ENCODE measurements at places on chromosomes 5 and 9.

GRCh38 chr5:141523991-141524390 lies 35.1 kb downstream of the PCDHGC5 start:
- DNase-seq, result no peak

DNA sequence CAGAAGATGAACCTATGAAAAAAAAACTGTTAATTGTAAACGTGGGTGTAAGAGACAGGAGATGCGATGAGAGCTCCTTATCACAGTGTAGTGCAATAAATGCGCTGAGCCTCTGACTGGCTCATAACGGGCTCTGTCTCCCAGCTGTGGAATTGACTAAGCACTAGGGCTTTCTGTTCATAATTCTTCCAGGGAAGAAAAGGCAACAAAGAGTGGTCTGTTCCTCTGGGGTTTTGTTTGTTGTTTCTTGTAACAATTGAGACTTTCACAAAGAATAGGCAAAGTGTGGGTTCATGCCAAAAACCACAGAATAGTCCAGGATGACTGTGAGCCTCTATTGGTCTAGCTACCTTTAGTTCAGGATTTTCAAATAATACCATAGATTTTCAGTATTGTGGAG lies 39.4 kb downstream of the UBE2QL1 start:
- DNase-seq, result no peak

- no peak for DNase-seq
These were observed 26.2 kb downstream of the CARNMT1 start for GRCh38 chr9:75001719-75002421.

DNA sequence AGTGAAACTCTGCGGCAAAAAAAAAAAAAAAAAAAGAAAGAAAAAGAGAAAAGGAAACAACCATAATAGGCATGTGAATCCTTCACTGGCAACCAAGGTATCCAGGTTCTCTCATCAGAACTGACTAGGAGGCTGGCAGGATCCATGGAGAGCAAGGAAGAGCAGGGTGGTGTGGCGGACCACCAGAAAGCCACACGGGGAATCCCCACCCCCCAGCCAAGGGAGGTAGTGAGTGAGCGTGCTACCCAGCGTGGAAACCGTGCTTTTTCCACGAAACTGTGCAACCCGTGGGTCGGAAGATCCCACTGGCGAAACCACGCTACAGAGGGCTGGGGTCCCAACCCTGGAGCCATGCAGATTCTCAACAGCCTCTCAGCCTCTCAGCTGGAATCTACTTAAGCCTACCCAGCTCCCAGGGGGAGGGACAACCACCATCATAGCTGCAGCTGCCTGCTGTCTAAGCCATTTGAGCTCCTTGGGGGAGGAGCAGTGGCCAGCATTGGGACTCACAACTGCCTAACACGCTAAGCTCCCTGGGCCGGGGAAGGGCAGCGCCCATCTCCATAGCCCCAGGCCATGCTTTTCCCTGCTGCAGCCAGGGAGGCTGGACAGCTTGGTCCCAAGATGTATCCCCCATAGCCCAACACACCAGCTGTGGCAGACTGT lies 91.6 kb downstream of the PRELID2 start:
- no peak for DNase-seq

DNA sequence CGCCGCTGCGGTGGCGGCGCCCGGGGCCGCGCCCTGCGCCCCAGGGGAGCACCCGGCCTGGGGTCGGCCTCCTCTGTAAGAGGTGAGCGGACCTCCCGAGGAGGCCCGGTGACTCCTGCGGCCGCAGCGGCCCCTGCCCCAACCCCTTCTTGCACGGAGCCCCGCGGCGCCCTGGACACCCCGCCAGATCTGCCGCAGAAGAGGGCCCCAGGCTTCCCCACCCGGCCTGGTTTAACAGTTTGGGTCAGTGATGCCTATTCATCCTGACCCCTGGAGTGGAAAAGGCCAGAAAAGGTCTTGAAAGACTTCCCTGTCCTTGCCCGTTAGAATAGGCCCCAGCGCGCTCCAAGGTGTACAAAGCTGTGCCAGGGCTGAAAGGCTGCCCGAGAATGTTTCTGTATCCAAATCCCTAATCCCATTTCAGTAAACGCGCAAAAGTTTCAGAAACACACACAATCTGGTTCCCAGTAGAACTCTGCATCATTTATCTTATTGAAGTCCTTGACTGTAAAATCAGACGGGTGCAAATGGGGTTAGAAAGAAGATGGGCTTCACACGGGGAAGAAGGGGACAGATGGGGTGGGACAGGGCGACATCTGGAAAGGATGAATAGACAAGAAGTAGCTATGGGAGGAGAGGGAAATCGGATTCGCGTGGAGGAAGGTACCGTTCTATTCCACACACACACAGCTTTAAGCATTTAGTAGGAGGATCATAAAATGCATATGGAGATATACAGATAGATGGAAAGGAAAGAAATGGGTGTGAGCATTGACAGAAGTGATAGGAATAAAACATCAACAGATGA lies 1.1 kb upstream of the SSBP2 start:
- DNase-seq, result no peak

DNA sequence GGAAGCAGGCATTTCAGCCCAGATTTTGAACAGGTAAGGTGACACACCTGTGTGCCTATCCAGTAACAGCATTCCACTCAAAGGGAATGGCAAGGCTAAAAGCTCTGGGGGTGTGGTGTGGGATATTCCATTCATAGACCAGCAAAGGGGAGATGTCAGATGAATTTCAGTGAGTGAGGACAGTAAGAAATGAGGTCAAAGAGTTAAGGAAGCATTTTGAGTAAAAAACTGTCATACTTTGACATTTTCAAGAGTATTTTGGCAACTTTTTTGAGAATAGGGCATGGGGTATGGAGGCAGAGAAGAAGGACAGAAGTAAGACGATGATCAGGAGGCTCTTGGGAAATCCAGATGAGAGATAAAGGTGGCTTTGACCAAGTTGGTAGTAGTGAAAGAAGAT lies 2.2 kb upstream of the ELOVL7 start:
- DNase-seq, result no peak

DNA sequence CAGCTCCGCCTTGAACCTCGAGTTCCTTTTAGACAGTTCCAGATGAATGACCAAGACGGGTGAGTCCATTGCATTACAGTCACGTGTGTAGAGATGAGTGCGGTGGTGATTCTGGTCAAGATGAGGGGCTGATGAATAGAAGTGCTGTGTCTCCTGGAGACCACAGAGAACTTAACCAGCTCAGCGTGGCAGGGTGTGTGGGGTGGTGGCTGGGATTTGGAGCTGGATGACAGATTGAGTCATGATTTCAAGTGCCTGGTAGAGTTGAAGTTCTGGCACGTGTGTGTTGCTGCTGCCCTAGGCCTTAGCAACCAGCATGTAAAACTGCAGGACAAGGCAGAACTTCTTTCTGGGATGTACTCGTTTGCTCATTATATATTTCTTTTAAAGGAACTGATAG lies 53.3 kb downstream of the PRRC2B start:
- DNase-seq, result no peak

DNA sequence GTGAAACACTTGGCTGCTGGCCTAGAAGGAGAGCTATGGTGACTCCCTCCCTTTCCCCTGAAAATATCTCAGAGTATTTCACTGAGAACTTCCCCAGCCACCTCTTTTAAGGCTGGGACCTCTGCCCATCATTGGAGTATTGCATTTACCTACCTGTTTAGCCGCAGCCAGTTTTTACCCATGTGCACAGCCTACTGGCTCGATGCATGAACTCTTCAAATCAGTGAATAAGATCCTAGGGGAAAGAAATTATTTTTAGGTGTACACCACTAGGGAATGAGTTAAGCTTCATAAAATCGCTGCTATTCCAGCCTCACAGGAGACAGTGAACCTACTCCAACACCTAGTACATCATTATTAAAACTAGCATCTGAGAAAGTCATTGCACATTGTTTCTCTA lies 16.8 kb upstream of the FAM174A start:
- no peak for DNase-seq

GRCh38 chr5:173456751-173457171 lies 128.5 kb upstream of the STC2 start:
- no peak for DNase-seq

GRCh38 chr9:129483415-129484351 lies 137.2 kb downstream of the C9orf50 start:
- no peak for DNase-seq

- DNase-seq, result no peak
These were observed 328.3 kb downstream of the GLIS3 start for GRCh38 chr9:3971391-3972082.

GRCh38 chr5:158634714-158635113 lies 465.0 kb downstream of the EBF1 start:
- DNase-seq, result no peak

All from activated CD4-positive, alpha-beta T cell treated with anti-CD3 and anti-CD28 coated beads, Interleukin-2, amount 50 U/mL, for 4 hours (primary cell).